ENCODE measurements at places on chromosomes 4 and X. TPM values are rescaled to one million over a fixed set of nuclear protein-coding genes. Genes with fewer than 3 reads are reported as not detected.

The CCNA2 gene
- 0.39 TPM for total RNA-seq

The PLS3 gene
- total RNA-seq, result 69.7 TPM

DNA sequence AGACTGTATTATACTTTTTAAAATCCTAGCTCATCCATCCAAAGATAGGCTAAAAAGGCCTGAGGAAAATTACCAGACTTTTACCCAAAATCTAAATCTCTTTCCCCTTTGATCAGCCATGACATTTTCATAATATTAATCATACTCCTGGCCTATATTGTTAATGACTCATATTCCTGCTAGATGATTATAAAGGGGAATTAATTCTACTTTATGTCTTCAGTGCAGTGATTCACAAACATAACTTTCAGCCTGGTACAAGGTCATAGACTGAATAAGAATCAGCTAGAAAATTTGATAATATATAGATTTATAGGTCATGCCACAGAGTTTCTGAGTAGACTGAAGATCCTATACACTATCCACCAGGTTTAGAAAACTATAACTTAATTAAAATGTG lies 1905.4 kb downstream of the C4orf33 start:
- no peak for DNase-seq

DNA sequence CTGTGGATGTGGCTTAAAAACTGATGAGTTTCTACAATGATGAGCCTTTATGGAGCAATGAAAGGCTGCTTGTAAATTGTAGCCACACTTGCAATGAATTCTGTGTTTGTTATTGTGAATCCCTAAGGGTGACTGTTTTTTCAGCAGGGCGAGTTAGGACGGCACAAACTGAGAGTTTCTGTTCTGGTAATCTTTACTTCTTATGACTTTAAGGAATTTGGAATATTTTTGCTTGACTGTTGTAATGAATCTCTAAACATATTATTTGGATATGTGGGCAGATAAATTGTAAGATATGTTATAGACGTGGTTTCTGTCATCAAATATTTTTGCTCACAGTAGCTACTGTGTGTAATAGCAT lies 22.2 kb downstream of the RBPJ start:
- no peak for DNase-seq

DNA sequence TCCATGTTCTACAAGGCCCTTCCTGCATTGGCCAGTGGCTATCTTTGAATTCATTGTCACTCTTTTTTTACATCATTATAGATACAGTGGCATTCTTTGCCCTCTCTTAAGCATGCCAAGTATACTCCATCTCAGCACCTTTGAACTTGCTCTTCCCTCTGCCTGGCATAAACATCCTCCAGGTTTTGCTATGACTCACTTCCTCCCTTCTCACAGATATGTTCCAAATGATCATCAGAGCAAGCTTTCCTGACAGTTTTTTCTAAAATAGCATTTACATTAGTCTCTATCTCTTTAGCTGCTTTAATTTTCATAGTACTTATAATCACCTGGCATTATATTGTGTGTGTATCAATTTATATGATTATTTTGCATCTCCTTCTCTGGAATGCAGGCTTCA lies 553.3 kb upstream of the MAGEB2 start:
- DNase-seq, result no peak

GRCh38 chrX:38649674-38650647 lies 88.6 kb downstream of the TSPAN7 start:
- DNase-seq, result no peak

DNA sequence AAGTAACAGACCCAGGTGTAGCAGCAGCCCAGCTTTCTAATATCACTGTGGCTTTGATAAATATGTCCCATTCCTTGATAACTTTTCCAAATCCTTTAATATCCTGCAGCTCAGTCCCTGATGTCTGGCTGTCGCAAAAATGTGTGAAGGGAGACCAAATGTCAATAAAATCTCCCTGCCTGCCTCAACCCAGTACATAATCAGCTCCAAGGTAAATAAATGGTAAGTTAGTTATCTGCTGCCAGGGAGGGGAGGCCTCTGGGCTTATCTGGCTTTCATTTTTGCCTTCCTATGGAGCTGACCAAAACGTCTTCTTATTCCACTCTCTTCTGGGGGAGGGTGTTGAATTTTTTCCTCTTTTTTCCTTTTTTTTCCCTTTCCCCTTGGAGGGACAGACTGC lies 630.6 kb downstream of the MID1IP1 start:
- no peak for DNase-seq

DNA sequence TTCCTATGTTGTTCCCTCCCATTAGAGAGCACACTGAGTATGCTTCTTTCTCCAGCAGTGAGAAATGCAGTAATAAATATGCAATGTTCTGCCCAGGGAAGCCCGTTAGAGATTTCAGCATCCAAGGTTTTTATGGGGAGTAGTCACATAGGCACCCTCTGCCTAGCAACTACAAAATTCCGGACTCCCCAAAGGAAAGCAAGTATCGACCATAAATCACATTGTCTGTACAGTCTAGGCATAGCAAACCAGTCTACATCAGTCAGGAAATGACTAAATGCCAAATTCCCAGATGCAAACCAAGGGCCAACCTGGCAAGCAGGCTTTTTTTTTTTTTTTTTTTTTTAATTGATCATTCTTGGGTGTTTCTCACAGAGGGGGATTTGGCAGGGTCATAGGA lies 34.8 kb downstream of the GPR101 start:
- no peak for DNase-seq

DNA sequence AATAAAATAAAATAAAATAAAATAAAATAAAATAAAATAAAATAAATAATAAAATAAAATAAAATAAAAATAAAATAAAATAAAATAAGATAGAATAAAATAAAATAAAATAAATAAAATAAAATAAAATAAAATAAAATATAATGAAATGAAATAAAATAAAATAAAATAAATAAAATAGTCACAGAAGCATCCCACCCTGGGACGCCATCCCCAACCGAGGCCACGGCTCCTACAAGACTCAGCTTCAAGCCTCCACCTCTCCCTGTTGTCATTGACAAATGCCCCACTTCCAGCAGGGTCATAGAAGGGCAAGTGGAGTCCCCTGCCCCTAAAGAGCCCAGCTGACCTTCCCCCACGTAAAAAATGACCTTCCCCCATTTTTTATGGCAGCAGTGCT lies 30.2 kb downstream of the CRLF2 start:
- DNase-seq, result no peak

GRCh38 chrX:110173192-110174175 lies 144.4 kb downstream of the AMMECR1 start:
- DNase-seq, result no peak

DNA sequence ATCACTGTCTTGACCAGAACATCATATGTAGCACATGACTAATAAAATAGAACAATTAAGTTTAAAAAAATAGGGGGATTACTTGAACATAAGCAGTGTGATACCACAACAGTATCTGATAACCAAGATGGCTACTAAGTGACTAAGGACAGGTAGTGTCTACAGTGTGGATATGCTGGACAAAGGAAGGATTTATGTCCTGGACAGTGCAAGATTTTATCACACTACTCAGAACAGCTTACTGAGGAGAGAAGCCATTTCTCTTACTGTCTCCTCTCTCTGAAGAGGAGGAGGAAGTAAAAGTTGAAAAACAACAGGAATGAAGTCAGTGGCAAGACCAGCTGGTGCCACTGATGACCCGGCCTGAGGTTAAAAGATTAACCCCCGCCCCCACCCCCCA lies 4.0 kb upstream of the SLC10A7 start:
- DNase-seq, result no peak

GRCh38 chrX:148365233-148365632 lies 135.2 kb upstream of the AFF2 start:
- no peak for DNase-seq

- DNase-seq, result no peak
These were observed 667.7 kb downstream of the STPG2 start for GRCh38 chr4:97475621-97476020.

Data from mesenteric fat pad (tissue), 1 donor.